ENCODE measurements at places on chromosomes 16 and 17.

DNA sequence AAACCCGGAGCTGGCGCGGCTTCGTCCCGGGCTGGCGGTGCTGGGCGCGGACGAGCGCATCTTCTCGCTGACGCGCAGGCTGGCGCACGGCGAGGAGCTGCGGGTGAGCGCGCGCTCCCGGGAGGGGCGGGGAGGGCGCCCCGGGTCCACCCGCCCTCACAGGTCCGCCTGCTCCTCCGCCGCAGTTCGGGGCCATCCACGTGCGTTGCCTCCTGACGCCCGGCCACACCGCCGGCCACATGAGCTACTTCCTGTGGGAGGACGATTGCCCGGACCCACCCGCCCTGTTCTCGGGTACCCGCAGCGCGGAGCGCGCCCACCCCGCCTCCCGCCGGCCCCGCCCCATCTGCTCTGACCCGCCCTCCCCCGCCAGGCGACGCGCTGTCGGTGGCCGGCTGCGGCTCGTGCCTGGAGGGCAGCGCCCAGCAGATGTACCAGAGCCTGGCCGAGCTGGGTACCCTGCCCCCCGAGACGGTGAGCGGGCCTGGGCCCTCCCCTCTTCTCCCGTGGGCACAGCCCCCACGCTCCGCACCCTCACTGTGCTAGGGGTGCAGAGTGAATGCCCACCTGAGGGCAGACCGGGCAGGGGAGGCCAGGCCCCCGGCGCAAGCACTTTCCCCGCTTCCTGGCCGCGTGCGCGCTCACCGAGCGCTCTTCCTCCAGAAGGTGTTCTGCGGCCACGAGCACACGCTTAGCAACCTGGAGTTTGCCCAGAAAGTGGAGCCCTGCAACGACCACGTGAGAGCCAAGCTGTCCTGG, 1.4 kb downstream of the HAGHL start:
- DNase-seq: peak; percentile 50

- DNase-seq: no peak
These were observed 51.4 kb upstream of the MNT start for GRCh38 chr17:2452216-2452750.

GRCh38 chr17:77393274-77393600, 252.5 kb downstream of the SEC14L1 start:
- DNase-seq: no peak

DNA sequence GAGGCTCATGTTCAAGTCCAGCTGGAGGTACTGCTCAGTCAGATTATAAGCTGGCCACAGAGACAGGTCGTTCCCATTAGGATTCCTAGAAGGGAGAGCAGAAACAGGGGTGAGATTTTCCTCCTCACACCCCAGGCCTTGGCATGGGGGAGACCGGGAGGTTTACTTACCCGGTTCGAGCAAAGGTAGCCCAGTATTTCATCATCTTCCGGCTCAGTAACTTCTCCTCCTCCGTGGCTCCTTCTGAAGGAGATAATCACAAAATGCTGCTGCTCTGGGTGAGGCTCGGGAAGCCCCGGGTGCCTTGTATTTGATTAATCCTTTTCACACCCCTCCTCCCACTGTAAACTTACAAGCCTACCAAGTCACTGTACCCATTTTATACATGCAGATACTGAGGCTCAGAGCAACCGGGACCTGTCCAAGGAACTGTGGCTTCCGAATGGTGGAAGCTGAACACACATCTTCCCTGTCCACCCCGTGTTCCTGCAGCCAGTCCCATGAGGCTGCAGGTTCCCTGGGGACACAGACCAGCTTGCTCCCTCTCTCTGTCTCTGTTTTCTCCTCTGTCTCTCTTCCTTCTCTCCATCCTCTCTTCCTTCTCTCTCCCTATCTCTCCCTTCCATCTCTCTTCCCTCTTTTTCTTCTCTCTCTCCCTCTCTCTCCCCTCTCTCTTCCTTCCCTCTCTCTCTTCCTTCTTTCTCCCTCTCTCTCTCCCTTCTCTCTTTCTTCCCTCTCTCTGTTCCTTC, 13.9 kb upstream of the CES1 start:
- DNase-seq: no peak

GRCh38 chr17:32396343-32396742, 46.4 kb downstream of the ZNF207 start:
- DNase-seq: no peak

GRCh38 chr16:31265329-31266245, 5.8 kb downstream of the ITGAM start:
- DNase-seq: no peak

GRCh38 chr16:71758293-71758760, 33.8 kb upstream of the PHLPP2 start:
- no peak for DNase-seq

GRCh38 chr17:82231562-82232321, 2.9 kb downstream of the SLC16A3 start:
- DNase-seq: peak; percentile 85

DNA sequence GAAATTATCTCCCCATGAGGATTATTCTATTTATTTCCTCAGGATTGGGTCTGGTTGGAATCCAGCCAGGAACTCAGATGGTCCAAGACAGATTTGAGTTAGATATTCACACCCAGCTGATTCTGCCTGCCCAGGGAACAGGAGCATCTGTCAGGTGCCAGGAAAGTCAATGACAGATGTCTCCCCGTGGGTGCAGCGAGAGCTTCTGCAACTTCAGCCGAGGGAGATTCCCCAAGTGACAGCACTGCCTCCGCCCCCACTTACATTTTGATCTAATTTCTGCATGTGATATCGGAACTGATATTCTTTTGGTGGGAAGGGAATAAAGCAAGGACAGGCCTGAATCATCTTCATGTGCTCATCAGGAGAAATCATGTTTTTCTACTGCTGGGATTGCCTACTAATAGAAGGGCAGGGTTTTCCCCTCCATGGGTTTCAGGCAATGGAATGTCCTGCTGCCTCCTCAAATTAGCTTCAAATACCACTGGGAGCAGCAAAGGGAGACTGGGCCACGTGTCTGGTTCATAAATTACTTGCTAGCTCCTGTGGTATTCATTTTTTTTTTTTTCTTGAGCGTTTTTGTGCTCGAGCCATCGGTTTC, 15.7 kb upstream of the DHX8 start:
- peak; percentile 21 for DNase-seq

DNA sequence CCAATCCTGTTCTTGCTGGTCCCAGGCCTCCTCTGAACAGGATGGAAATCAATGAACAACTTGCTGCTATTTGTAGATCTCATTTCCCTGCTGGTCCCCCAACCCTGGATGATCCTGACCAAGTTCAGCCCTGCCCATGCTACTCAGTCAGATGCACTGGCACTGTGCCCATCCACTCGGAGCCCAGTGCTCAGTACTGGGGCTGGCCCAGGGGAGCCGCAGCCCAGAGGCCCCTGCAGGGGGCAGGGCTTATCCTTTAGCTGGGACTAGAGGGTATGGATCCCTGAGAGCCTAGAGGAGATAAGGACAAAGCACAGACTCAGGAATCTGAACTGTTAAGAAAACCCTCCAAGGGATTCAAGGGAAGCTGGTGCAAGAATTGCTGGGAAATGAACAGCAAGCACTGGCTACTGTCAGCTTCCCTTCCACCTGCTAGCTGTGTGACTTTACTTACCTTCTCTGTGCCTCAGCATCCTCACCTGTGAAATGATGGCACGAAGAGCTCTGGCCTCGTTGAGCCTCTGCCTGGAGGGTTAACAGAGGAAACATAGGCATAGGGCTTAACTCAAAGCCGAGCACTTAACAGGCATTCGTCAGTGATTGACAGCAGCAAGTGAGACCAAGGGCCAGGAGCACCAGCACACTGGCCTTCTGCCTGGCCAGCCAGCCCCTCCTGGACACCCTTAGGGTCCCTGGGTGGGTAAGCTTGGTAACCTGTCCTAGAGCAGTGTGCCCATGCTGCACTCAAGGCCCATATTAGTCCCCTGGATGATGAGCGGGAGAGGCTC, 29.8 kb upstream of the C1QL1 start:
- peak; percentile 82 for DNase-seq

DNA sequence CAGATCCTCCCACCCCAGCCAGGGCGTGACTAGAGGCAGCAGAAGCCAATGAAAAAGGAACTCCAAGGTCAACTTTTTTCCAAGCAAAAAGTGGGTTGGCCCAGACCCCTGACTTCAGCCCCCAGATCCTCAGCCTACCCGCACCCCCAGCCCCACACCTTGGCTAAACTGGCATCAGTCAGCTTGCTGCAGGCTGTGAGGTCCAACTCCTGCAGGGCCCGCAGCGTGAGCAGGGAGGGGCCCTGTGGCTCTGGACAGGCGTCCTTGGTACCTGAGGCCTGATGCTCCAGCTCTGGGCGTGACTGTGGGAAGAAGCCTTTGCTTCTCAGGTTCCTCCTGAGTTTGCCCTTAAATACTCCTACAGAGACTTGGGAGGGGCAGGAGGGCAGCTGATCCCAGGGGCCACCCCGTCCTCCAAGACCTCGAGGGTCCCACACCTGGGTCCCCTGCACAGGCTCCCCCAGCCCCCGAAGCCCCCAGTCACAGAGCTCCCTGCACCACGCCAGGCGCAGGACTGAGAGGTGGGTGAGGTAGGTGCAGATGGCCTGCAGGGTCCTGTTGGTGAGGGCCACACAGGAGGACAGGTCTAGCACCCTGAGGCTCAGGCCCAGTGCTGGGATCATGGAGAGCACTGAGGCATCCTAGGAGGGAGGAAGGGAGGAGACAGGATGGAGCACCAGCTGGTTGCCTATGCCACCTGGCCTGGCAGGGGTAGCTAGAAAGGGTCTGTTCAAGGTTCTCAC, 9.4 kb downstream of the ELMO3 start:
- DNase-seq: no peak

DNA sequence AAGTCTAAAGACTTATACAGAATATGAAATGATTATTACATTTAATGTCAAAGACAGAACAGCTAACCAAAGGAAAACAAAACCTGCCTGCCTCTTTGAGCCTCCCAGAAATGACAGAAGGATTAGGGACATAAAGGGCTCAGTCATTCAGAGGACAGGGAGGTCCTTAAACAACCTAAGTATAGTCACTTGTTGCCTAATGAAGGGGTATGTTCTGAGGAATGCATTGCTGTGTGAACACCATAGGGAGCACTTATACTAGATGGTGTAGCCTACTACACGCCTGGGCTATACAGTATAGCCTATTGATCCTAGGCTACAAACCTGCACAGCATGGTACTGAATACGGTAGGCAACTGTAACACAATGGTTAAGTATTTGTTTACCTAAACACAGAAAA, 106.4 kb downstream of the PARN start:
- DNase-seq: no peak

GRCh38 chr17:75152922-75153779, 1.2 kb downstream of the JPT1 start:
- DNase-seq: peak; percentile 68

DNA sequence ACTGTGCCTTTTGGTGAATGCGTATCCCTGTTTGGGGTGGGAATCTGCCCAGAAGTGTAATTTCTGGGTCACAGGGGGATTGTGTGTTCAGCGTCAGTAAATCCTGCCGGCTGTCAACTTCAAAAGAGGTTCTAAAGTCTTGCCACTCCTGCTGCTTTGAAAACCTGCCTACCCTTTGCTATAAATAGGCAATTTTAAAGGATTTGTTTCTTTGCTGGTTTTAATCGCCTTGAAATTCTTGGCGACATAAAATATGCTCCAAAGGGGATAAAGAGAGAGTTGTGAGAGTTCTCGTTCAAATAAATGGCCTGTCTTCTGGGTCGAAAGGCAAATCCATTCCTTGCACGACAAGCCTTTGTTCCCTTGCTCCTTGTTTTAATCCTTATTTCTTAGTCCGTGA, 143.4 kb downstream of the IRF8 start:
- DNase-seq: no peak

- peak; percentile 41 for DNase-seq
These were observed 804 bp downstream of the ATP6V0C start for GRCh38 chr16:2514333-2515179.

GRCh38 chr16:47492428-47493377, 31.6 kb downstream of the PHKB start:
- DNase-seq: peak; percentile 41

- no peak for DNase-seq
These were observed 4.9 kb downstream of the WSCD1 start for GRCh38 chr17:6075050-6075449.

All from lung (tissue), 17 donors.